ENCODE measurements at places on chromosomes 16 and 17. TPM values are rescaled to one million over a fixed set of nuclear protein-coding genes. Genes with fewer than 3 reads are reported as not detected.

DNA sequence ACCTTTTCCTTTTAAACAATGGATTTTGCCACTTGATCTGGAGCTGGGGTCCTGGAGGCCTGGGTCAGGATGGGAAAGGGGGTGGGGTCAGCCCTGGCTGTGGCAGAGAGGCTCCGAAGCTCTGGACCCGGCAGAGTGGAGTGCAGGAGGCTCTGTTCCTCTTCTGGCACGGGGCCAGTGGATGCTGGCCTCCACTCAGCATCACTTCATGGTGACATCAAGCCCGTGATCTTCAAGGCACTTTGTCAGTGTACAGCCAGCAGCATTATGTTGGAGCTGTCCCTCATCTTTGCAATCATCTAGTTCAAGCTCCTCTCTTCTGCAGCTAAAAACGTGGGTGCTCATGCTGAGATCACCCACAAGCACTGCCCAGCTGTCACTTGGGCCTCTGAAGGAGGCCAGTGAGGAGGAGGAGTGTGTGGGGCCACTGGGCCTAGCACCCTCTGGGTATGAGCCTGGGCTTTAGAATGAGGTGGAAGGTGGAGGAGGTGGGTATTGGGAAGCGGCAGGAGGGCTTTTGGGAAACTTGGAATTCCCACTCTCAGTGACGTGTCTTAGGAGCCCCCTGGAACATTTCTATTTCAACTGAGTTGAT lies 45.9 kb upstream of the MGAT5B start:
- DNase-seq = no peak

Gene ACSM2B
- total RNA-seq = not detected

Gene PLCG2
- not detected for total RNA-seq

DNA sequence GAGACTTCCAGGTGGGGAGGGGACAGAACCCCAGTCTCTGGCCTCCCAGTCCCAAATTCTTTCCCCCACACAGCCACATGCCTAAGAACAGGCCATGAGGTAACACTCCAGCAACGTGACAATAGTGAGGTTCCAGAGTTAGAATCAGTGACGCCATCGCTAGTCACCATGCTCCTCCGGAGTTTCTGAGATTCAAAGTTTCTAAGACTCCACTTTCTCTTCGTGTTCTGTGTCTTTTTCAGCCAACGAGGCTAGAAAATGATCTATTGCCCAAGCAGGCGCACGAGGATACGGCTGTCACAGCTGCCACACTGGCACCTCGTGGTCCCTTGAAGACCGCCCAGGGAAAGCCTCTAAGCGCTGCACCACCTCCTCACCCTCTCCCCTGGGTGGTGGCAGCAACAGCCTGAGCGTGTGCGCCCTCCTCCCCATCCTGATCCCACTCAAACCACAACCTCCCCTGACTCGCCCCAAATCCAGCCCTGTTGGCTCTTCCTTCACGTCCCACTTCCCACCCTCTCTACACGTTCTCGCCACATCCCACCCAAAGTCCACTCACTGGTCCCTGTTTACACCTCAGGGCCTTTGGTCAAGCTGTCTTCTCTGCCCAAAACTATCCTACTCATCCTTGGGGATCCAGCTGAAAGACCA lies 1.0 kb downstream of the MCRIP1 start:
- peak; percentile 89 for DNase-seq

GRCh38 chr17:40443196-40443987 lies at the start of gene IGFBP4:
Gene IGFBP4 (plus strand): TSS chr17:40443450. CDS start chr17:40443736, 286 bp downstream.
- DNase-seq = peak; percentile 90

- peak; percentile 82 for DNase-seq
Measured at GRCh38 chr17:55735731-55736405, 13.2 kb upstream of the TMEM100 start.

Gene NAGS
- 1.8 TPM for total RNA-seq

- DNase-seq = no peak
Measured at GRCh38 chr17:49213847-49214246, 3.3 kb downstream of the ABI3 start.

Gene HYDIN
- total RNA-seq = not detected

Gene APOBR
- total RNA-seq = not detected

- no peak for DNase-seq
Measured at GRCh38 chr17:66938656-66939055, 25.9 kb upstream of the CACNG4 start.

- DNase-seq = no peak
Measured at GRCh38 chr17:22202702-22203101, 510.4 kb downstream of the KCNJ18 start.

Gene ZNF771
- 33.1 TPM for total RNA-seq

DNA sequence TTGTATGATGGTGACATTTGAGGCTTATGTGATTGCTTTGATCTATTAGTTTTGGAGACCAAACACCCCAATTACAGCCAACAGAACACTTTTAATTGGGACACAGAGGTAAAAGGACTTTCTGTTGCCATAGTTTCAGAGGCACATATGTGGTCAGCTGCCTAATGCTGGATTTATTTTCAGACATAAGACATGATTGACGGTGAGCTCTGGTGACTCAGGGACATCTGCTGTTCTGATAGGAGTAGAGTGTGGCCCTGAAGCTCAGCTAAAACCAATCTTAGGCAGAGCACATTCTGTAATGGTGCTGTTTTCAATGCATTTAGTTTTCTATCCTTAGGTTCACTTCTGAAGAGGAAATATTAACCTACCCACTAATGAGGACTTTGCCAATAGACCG lies 247.1 kb downstream of the UTP18 start:
- no peak for DNase-seq

Gene CHST6
- 0.76 TPM for total RNA-seq

Gene TMEM92
- not detected for total RNA-seq

- DNase-seq = no peak
Measured at GRCh38 chr16:85947230-85948137, 48.5 kb downstream of the IRF8 start.

DNA sequence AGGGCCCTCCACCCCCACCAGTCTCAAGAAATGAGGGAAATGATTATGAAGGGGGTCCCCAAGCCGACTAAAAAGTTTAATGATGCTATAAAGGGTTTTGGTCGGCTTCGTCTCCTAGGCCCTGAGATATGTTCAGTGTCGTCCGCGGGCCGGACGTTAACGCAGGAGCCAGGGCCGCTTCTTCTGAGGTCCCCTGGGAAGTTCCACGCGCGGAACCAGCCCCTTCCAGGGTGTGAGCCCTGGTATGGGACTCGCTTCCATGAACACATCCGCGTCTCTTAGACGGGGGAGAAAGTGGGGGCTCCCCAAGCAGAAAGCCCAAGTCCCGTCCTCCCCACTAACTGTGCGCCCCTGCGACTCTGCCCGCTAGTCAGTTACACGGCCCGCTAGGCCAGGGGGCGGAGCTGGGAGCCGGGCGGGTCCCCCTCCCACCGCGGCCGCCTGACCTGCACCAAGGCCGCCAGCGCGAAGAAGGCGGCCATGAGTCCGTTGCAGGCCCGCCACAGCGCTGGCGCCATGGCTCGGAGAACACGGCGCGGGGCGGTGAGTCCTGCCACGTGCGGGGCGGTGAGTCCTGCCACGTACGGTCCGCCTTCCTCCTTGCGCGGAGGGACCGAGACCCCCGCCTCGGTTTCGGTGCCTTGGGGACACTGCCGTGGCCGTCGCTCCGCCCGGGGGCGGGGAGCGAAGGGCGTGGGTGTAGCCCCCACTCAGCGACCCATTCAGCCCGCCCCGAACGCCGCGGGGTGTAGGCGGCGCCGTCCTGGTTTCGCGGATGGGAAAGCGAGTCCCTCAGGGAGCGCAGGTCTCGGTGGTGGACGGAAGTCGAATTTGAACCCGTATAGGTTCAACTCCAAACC lies at the start of gene TMEM220:
TMEM220 (minus strand) TSS at position 690 of the 860 bp plus-strand sequence; CDS start at position 518, 172 bp downstream.
- DNase-seq = peak; percentile 89

DNA sequence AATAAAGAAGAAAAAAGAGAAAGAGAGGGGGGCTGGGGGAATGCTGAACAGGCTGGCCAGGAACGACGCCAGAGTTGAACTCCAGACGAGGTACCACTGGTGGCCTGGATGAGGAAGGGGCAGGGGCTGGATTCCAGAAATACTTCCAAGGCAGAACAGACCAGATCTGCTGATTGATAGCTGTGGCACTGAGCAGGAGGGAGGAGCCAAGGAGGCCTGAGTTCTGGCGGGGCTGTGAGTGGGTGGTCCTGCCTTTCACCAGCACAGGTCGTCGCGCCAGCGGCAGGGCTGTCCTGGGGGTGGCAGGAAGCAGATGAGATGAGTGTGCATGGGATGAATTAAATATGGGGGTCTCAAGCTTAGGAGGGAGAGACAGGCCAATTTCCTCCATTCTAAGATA lies 5.5 kb downstream of the CCDC42 start:
- no peak for DNase-seq

DNA sequence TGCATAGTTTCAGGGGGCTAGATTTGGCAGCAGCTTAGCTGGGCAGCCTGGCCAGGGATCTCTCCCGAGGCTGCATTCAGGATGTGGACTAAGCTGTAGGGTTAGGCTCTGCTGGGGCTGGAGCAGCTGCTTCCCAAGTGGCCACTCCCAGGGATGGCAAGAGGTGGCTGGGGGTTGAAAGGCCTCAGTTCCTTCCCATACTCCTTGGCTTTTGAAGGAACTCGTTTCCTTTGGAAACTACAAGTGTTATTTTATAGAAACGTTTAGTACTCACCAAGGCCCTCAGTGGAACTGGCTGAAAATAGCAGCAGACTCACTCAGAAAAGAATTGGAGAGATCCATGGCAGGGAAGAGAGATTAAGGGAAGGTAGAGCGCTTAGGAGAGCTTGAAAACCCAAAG lies 76.4 kb downstream of the WWP2 start:
- DNase-seq = no peak

DNA sequence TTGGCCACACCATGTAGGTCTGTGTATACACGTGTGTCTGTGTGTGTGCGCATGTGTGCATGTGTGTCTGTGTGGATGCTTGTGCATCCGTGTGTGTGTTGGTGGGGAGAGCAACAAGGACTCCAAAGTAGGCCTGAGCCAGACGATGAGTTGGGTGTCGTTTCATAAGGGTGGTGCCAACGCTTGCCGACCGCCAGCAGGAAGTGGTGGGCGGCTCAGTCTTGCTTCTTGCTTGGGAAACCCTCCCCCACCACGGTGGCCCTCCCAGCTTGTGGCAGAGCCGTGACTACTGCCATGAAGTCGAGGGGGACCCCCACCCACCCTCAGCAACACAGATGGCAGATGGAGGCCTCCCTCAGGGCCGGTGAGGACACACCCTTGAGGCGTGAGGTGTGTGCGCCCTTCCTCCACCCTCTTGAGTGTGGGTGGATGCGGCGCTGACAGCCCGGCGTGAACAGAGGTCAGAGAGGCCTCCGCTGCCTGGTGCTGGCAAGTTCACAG lies 17.5 kb downstream of the SBK1 start:
- DNase-seq = no peak

Gene CHCT1
- not detected for total RNA-seq

DNA sequence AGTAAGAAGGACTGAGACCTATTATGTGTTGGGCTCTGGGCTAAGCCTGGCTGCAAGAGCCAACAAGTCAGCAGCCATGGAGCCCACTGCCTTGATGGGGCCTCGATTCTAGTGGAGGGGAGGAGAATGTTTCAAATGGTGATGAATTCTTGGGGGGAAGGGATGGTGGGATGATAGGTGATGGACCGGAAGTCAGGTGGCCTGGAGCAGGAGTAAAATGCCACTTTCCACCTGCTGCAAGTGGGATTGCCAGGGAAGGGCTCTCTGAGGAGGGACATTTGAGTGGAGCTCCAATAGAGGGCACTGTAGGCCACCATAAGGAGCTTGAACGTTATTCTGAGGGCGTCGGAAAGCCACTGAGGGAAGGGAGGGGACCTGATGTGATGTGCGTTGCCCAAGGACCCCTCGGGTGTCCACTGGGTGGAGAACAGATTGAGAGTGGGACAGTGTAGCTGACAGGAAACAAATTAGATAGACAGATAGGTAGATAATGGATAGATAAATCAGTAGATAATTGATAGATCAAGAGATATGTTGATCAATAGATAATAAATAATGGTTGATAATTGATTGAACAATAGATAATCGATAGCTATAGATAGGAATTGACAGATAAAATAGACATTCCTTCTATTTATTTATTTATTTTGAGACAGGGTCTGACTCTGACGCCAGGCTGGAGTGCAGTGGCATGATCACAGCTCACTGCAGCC lies 18.2 kb upstream of the NXPH3 start:
- DNase-seq = peak; percentile 67

GRCh38 chr17:79517827-79518584 lies 92.8 kb downstream of the RBFOX3 start:
- no peak for DNase-seq

- DNase-seq = no peak
Measured at GRCh38 chr16:77064037-77064436, 127.0 kb upstream of the MON1B start.

DNA sequence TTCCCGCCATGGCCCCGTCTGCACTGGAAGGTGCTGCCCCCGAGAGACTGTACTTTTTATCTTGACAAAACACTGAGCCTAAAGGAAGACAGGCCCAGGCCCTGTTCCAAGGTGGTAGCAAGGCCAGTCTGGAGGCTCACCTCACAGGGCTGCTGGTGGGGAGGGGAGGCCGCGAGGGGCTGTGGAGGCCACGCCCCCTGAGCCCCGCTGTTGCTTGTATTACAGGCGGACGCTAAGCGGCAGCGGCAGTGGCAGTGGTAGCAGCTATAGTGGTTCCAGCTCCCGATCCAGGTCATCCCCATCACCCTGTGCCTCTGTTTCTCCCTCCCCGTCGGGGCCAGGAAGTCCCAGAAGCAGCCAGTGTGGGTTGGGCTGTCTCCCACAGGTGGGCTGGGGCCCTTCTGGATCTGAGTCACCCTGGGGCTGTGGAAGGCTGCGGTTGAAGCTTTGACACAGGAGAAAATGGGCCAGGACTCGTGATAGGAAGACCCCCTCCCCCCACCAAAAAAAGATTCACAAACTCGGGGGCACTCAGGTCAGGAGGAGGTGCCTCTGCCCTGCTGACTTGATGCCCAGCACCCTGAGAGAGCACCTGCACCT lies 13.3 kb upstream of the IL17C start:
- no peak for DNase-seq

Gene SLC13A2
- total RNA-seq = not detected

DNA sequence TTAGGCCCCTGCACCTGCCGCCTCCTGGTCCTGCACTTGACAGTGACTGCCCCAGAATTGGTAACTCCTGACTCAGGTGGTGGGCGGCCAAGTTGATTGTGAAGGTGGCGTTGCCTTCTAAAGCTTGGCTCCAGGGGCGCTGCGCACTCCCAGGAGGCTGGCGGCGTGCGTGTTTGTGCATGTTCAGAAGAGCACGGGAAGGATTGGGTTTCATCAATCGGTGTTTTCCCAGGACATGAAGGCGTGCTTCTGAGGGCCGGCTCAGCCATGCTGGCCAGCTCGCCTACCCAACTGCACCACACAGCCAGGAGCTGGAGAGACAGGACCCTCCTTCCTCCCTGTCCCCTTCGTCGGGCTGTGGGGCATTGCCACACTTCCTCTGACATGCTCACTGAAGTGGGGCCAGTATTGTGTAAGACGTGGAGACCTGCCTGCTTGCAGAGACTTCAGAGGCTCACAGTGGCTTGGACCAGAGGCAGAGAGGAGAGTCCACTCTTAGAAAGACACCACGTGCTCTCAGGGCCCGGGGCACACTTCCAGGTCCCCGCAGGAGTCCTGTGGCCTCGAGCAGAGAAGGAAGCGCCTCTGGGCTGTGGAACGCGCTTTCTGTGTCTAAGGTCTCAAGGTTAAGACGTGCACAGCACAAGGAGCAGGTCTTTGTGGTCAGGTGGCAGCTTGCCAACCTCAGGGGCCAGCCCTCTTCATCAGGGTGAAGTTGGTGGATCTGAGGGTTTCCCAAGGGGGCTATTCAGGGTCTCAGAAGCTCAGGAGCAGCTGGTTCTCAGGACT lies 2.8 kb downstream of the RAB40C start:
- peak; percentile 20 for DNase-seq

- DNase-seq = no peak
Measured at GRCh38 chr17:50585346-50585745, 24.8 kb downstream of the CACNA1G start.

Gene EFNB3
- 1.8 TPM for total RNA-seq

- no peak for DNase-seq
Measured at GRCh38 chr17:34406226-34406625, 43.2 kb upstream of the CCL1 start.

All from GM23248 (cell line).